ENCODE measurements at places on chromosomes 4 and X.

- no peak for DNase-seq
Measured at GRCh38 chrX:87105131-87105530, 412.5 kb upstream of the KLHL4 start.

- DNase-seq: no peak
Measured at GRCh38 chr4:1359976-1360375, 13.0 kb downstream of the UVSSA start.

DNA sequence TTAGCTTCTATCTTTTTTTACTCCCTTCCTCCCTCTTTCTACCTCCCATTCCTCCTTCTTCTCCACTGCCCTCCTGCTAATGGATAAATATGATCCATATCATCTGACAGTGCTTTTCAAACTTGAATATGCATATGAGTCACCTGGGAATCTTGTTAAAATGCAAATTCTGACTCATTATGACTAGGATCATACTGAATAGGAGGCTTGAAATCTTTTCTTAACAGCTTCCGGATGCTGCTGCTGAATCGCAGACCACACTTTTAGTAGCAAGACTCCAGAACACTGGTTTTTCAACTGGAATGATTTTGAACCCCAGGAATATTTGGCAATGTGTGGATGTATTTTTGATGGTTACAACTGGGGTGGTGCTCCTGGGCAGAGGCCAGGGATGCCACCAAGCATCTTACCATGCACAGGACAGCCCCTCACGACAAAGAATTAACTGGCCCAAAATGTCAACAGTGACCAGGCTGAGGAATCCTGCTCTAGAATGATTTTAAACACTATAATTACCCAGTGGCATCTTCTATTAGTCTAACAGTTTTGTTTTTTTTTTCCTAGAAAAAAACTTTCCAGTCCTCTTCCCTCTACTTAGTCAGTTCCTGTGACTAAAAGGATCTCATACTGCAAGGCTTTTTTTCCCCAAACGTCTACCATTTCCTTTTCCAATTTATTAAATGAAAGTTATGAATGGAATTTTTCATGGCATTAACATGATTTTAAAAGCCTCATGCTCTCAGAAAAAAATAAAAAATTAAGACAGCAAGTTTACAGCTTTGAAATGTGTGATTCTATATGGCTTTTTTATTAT, 10.6 kb upstream of the PYURF start:
- DNase-seq: no peak

DNA sequence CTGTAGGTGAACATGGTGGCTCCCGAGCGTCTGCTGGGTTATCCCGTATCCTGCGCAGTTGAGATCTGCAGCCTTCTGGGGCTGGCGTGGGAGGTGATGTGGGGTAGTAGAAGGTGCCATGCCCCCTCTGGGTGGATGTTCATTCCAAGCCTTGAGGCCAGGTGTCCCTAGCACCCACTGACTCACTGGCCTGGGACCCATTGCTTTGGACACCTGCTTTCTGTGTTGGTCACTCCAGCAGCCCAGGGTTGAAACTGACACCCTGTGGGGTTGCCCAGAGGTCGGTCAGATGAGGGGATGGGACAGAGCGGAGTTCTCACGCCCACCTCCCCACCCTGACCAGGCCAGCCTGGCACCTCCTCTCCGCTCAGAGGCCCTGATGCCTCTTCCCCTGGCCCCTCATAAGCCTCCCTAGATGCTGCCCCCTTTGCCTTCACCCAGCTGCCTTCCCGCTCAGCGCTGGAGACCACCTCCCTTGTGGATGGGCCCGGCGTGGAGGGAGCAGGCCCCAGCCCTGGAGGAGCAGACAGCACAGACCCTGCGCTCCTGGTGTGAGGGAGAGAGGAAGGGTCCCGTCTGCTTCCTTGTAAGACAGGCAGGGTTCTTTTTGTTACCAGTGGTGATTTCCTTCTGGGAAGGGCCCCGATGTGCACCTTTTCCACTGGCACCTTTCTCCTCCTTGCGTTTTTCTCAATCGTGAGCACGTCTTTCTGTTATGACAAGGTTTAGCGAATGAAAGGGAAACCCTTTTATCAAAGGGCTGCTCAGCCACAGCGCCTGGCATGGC, 2.0 kb downstream of the DOK7 start:
- no peak for DNase-seq

GRCh38 chr4:87745064-87745807, 54.1 kb upstream of the IBSP start:
- no peak for DNase-seq

DNA sequence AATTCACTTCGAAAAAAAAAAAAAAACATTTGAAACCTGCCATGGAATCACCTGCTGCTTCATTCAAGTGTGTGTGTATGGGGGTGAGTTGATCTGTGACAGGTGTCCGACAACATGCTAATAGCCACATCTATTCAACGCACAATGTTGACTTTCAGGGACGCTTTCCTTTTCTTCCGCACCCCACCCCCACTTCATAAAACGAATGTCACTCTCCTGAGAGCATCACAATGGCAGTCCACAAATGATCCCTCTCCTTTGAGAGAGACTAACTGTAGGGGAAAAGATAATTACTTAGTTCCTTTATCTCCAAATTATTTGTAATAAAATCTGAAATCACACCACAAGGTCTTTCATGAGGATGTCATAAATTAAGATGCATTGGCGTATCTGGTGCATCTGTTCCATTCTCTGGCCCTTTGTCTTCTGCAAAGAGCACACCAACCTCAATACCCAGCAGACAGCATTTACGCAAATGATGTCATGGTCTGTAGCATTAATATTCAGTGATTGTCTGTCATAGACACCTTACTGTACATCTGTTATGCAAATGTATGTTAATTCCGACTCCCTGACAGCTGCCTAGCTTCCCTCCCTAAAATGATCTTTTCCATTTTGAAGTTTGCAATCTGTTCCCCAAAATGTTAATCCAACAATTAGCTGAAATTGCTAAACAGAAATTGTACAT, 640.0 kb upstream of the BOD1L1 start:
- no peak for DNase-seq

DNA sequence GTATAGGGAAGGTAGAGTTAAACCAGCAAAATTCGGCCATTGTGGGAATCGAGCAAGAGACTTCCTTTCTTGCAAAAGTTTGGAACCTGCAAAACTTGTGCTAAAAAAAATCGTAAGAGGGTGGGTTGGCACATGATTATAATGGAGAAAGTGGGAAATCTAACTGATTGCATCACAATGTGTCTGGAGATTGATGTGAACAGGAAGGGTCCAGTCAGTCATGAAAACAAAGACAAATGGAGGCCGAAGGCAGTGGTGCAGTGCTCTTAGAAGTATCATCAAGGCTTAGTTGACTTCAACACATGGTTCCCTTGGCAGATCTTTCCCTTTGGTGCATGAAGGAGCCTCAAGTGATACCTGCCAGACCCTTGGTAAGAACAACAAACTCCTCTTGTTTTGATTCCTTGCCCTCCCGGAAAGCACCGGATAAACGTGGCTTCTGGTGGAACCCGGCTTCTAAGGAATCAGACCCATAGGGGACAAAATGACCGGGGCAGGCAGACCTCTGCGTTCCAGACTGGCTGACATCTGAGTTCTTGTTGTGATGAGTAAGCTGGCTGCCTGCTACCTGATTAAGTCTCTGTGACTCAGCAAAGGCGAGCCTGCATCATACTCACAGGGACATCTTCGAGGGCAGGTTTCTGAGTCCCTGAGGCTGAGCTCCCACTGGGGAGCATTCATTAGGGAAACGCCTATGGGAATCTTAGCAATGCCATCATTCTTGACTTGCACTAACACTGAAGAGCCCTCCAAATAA, 87.7 kb upstream of the MAP3K15 start:
- peak; percentile 25 for DNase-seq

DNA sequence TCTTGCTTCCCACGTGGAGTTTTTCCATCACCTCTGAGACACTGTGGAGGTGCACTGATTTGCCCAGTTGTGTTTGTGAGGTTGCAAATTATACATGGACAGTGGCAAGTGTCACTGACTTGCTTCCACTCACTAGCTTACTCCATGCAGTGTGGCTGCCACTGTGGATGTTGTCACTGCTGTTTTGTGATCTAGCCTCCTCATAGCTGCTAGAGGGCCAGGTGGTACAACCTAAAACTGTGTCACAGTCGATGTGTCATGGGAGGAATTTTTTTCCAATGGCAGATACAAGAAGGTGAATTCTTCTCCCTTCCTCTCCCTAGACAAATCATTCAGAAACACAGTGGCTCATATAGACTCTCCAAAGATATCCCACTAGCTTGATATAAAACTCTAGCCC, 37.5 kb upstream of the TMPRSS11F start:
- DNase-seq: no peak

GRCh38 chrX:153642655-153643430, 4.2 kb upstream of the DUSP9 start:
- DNase-seq: no peak

GRCh38 chr4:151604238-151604637, 156.6 kb downstream of the GATB start:
- DNase-seq: no peak

DNA sequence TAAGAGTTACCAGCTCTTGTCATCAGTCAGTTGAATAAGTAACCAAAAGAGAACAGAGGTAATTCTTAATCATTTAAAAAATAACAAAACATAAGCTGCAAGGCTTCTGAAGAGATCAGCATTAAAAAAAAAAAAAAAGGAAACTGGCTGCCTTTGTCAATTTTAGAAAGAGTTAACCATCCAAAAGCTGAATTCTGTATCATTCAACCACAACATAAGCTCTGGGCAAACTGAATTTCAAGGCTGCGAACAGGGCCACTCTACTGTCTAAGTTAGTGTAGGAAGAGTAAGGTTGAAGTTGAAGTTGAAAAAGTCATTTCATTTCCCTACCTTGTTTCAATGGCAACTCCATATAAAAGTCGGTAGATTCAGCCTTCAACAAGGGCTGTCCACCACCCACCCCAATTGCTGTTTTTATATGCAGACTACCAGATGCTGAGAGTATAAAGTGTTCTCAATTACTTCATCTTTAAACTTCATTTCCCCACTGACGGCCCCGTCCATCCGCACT, 1.1 kb upstream of the LIN54 start:
- peak; percentile 4 for DNase-seq

DNA sequence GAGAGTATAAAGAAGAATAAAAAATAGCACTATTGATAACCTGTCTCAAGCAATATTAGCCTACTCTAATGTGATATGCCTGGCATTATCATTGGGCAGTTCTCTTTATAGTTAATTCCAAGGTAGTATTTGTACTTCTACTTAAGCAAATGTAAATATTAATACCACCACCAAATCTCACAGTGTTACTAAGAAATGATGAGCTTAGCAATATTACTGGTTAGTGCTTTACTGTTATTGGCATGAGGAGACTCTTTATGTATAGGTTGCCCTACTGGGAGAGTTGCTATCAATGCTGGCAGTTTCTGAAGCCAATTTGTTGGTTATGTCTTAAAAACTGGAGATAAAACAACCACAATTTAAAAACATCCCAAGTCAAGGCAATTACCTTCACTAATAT, 155.7 kb downstream of the CDS1 start:
- DNase-seq: no peak

DNA sequence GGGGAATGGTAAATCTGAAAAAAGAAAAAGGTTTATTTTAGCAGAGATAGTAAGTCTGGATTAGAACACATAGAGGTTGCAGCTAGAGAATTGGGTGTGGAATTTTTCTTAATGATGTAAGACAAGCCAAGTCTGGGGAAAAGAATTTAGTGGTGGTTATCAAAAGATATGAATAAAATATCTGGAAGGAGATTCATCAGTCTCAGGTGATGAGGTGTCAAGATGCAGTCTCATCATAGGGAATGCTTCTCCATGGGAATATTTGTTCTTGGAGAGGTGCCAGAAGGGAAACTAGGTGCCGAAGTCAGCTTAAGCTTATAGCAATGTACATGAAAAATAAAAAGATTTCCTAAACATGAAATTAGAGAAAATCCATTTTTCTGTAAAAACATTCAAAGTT, 504.1 kb upstream of the NR3C2 start:
- DNase-seq: no peak

- DNase-seq: no peak
Measured at GRCh38 chr4:158374318-158374717, 147.4 kb upstream of the RXFP1 start.

DNA sequence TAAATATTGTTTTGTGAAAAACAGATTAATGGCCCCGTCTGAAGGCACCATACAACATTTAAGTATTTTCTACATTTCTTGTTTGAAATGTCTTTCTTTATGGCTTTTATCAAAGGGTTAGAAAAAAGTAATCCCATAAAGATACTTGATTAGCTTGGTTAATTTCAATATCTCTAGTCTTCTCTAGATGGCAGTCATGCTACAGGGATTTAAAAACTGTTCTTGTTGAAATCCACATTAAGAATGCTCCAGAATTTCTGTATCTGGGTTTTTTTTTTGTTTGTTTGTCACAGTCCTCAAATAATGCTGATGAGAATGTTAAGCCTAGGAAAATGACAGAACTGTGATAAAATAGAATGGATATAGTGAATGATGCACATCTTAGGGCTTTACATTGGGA, 109.0 kb upstream of the AADAT start:
- no peak for DNase-seq

DNA sequence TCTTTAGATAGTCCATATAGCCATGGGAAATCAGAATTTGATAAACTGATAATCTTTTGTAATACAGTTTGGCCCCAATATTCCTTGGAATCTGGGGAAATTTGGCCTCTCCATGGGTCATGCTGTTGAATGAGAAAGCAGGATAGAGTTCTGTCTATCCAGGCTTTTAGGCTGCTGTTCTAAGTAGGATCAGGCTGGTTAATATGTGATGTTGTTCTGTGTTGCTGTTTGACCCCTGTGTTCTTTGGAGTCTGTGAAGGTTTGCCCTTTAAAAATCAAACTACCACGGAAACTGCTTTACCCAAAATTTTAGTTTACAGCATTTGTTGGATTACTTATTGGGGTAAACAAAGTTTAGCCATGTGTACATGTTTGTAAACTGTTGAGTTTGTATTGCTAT, 114.5 kb downstream of the ZNF330 start:
- DNase-seq: no peak

DNA sequence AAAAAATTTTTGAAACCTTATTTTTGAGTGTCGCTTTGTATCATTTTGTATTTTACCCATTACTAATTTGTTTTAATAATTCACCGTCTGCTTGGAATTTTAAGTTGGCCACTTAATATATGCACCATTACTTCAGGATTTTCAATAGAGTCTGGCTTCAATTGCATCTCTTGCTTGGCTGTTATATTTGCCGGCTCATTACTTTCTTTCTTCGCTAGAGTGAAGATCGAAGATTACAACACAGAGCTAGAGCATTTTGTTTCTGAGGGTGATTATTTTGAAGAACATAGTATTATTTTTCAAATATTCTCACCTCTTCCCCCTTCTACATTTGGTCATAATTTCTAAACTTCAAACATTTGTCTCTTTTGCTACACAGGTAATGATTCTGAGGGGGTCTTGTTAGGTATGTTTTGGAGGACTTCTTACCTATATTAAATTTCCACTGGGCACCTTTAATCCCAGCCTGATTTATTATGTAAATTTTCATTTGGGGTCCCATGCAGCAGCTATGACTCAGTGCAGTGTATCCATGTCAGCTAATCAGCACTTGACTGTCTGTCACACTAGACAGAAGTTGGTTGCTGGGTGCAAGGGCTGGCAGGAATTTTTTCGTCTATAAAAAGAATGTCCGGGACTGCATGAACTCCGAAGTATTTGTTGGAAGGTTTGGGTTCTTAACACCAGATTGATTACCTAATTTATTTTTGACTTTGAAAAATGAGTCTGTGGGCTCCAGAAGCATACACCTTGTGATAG, 18.6 kb downstream of the TBC1D1 start:
- no peak for DNase-seq

- no peak for DNase-seq
Measured at GRCh38 chr4:79852305-79852730, 220.7 kb downstream of the ANTXR2 start.

- DNase-seq: no peak
Measured at GRCh38 chr4:6200922-6201362, 593 bp upstream of the JAKMIP1 start.

GRCh38 chr4:59664771-59665170, 1535.4 kb upstream of the ADGRL3 start:
- no peak for DNase-seq
